ENCODE measurements at places on chromosomes 7 and 10.

DNA sequence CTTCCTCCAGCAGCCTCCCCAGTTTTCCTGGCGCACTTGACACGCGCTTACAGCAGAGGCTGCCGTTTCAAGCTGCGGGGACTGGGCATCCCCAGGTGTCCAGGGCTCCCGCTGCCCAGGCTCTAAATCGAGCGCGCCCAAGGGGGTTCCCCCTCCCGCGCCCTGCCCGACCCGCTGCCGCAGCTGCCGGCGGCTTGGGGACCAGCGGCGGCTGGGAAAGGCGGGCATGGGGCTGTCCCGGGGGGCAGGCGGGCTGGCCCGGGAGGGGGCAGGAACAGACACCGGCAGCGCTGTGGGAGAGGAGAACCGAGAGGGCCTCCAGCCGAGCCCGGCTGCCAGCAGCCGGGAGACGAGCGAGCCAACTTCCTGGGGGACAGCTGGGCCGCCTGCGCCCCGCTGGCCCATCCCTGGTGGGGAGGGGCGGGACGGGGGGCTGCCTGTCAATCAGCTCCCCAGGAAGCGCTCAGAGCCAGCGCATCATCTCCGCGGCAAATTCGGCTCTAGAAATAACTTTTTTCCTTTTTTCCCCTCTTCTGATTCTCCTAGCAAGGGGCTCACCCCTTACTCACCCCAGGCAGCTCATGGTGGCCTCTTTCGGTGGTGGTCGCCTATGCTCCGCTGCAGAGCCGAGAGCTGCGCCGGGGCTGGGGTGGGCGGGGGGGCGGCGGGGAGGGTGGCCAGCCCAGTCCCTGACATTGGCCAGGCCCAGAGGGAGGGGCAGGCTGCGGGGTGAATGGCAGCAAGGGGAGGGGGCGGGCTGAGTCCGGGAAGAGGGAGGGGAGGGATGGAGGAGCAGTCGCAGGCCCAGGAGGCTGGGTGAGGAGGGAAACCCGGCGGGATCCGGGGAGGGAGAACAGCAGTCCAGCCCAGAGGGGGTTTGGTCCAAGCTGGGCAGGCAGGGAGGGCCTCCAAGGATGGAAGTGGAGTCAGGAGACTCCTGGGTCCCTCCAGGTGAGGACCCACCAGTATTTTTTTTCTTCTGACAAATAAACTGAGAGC is 14.7 kb downstream of the GRID2IP start:
- DNase-seq: no peak

DNA sequence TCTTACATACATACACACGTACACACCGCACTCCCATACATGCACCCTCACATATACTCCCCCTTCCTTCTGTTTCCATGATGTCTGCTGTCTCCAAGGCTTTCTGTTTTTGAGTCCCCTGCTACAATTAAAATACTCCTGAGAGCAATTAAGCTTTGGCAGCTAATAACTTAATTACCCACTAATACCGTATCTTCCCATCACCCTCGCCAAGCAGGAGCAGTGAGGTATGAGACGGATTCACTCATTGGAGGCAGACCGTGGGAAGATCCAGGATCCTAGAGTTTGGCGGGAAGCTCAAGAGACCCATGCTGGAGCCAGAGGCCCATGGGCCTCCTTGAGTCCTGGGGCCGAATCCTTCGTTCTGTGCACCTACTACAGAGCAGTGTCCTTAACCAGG is 1.7 kb upstream of the CALN1 start:
- DNase-seq: no peak

GRCh38 chr10:131742500-131742951 is 158.3 kb upstream of the PPP2R2D start:
- no peak for DNase-seq

- no peak for DNase-seq
Observed at GRCh38 chr10:52483587-52483986, 169.5 kb downstream of the DKK1 start.

GRCh38 chr7:103657474-103657894 is 211.5 kb upstream of the SLC26A5 start:
- no peak for DNase-seq

All from heart right ventricle (tissue), 16 donors.